ENCODE measurements at places on chromosomes 1 and 21.
A peak's percentile ranks its signal among the peaks of the same experiment; 100 is the strongest.

DNA sequence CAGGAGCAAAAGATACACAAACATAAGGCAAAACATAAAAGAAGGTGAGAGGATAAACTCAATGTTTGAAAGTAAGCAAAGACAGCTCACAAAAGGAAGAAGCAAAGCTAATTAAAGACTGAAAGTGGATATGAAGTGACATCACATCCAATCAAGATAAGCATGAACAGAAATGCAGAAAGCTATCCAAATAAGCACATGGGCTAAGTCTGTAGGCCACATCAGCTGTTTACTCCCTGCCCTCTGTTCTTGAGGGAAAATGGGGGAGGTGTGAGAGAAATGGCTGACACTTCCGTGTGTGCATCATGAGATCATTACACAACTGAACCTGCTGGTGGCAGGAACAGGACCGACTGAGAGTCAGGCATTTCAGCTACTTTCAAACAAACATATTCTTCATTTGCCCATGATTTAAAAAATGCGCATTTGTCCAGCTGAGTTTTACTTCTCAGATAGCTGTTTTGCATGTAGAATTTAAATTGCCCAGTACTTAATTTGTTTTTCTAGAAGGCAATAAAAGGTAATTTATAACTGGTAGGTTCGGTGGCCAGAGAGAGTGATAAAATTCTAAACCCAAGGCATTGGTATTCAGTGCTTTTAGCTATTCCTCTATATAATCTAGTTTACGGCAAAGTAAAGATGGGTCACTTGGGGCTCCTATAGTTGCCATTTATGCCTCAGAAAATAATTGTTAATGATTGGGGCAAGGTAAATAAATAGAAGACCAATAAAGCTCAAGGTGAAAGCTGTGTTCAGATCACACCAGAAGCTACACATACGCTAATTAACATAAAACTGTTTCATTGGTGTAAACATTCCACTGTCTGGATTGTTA is 27.2 kb upstream of the MAN1A2 start:
- DNase-seq = no peak

DNA sequence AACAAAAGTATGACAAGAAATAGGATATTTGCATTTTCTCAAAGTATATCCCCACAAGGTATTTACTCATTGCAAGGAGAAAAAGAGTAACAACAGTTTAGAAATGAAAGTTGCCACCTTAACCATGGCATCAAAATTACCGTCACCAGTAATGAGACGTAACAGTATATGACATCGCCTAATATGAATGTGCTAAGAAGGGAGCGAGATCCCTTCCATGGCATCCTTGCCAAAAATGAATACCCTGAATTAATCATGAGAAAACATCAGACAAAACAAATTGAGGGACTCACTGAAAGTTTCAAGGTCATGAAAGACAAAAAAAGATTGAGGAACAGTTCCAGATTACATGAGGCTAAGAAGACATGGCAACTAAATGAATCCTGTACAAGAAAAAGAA is 78.9 kb upstream of the MROH9 start:
- DNase-seq = no peak

DNA sequence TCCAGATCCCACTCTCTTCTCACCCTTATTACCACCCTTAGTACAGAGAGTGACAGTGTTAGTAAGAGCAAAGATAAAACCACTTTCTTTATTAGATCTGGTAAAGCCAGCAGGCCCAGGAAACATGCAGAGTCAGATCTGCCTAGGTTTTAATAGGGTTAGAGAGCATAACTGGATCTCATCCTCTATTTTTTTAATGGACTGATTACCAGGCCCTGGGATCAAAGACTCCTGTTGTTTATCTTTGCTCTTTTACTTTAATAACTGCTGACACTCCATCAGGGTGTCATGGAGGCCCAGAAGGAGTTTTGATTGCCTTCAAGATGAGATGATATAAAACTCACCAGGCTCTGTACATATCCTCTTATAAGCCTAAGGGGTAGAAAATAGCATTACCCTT is 45.3 kb upstream of the RGS5 start:
- no peak for DNase-seq

DNA sequence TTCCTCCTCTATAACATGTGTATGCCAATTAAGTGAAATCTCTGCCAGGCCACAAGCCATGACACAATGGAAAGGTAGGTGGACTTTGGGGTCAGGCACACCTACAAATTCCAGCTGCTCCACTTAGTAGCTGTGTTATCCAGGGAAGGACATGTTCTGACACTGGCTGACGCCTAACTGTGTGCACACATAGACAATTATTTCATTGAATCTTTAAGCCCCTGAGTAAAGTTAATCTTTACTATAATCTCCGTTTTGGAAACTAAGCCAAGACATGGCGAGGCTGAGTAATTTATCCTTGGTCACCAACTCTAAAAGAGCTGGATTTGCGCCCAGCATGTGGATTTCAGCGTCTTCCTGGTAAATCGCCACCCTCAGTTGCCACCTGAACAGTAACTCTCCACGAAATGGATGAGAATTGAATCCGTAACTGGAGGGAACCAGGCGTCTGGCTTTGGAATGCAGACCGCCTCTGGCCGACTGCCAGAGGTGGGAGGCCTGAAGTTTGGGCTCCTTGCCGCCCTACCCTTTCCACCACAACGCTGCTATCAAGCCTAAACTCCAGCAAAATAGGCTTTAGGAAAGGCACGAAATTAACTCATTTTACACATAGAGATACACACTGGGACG is 888 bp upstream of the SNRPE start:
- DNase-seq = no peak

GRCh38 chr1:157505481-157506272 is 46.6 kb downstream of the FCRL5 start:
- DNase-seq = no peak

DNA sequence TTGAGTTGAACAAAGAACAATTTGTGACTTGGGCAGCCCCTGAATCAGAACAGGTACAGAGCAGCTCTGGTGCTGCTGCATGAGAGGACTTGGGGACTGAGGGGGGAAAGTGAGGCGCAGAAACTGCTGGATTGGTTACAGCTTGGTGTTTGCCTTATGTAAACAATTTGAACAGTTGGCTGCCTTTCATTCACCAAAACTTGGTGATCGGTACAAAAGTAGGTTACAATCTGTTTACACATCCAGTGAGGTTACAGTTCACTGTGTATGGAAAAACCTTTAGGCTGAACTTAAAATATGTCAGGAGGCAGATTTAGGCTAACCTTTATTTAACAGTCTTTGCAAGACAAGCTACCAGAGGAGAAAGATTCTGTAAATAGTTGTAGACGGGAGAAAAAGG is 28.6 kb upstream of the MTR start:
- DNase-seq = no peak

GRCh38 chr1:41894808-41895483 is 23.8 kb downstream of the HIVEP3 start:
- no peak for DNase-seq

DNA sequence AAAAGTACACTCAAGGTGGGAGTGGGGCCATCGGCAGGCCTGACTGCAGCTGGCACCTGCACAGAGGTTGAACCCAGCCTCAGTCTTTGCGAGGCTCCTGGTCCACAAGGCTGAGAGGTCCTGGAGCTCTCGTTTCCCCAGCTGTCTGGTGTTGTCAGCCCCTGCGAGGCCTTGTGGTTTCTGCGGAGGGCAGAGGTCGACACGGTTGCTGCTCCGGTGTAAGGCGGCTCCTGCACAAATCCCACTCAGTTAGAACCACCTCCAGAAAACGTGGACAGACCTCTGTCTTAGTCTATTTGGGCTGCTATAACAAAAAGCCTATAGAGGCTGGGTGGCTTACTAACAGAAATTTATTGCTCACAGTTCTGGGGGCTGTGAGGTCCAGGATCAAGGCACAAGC is 5.8 kb downstream of the KIAA1614 start:
- no peak for DNase-seq

DNA sequence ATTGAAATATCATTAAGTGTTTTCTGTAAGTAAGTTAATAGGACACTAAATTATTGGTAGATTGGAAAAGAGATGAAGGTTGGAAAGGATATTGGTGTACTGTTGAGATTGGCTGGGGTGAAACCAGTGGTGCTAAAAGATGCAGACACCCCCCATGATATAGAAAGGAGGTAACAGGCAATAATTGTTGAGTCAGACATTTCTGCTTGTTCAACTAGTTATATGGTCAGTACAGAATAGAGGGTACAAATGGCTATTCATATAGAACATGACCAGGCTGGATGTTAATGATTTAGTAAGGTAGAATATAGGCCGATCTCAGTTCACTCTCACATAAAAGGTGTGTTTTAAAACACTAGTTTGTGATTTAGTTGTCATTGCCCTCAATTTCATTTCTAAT is 104.5 kb downstream of the POU2F1 start:
- DNase-seq = no peak

DNA sequence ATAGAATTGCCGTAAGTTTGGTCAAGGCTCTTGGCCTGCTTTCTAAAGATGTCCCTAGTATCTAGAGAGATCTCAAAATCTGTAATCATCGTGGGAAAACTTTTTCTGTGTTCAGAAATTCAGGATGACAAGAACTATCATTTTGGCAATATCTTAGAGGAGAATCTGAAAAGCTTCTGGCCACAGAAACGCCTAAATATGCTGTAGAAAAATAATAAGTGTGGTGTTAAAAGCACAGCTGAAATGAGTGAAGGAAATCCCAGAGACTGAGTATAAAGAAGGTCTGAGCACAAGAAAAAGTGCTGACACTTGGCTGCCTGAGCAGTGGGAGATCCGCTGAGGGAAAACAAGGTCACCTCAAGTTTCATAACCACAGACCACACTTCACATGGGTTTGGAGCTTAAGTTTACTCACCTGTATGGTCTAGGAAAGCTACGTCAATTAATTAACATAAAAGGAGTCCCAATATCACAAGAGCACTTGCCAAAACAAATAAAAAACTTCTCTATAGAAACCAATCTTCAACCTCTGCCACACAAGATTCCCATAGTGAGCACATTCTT is 235.2 kb upstream of the IRF2BP2 start:
- DNase-seq = peak; percentile 45

GRCh38 chr21:29939924-29940275 is at the start of gene GRIK1:
Gene GRIK1 (minus strand): TSS chr21:29939996.
- no peak for DNase-seq

- DNase-seq = no peak
These were observed 15.4 kb downstream of the LPAR3 start for GRCh38 chr1:84877592-84877991.

DNA sequence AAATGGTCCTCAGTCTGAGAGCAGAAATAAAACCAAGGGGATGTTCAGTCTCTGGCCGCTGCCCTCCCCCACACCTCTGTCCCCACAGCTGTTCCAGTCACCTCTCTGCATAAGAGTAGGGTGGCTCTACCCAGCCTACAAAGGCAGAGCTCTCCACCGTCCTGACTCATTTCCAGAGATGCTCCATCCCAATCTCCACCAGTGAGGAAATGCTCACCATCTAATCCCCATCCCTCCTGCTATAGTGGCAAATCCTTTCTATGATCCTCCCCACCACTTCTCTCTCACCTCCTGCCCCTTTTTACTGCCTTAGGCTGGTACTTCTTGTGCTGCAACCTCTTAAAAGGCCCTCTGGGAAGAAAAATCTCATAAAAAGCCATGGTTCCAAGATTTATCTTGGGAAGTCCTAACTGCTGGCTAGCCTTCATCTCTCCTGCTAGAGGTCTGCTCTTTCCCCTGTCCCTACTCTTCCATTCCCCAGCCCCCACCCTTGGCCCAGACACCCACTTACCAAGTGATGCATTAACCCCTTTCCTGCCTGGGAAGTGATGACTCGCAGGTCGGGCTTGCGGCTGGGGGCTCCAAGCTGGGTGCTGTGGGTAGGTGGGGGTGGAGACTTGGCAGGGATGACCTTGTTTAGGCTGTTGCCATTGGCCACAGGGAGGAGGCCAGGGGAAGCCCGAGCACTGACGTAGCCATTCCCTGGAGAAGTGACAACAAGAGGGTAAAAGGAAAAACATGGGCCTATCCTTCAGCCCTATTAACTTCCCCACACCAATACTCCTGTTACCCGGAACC is 23.9 kb downstream of the MEF2D start:
- DNase-seq = no peak

DNA sequence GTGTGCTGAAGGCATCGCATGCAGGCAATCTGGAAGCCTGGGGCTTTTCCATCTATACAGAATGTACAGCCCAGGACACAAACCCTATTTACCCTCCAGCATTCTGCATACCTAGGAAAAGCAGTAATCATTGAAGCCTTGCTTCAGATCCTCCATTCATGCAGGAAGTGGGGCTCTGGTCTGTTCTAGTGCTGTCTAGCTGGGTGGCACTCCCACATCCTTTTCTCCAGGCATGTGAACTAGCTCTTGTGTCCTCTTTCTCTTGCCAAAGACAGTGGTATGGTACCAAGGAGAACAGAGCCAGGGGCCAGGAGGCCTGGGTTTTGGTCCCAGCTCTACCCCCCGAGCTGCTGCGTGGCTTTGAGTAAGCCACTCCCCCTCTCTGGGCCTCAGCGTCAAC is 21.7 kb downstream of the LRP8 start:
- no peak for DNase-seq

DNA sequence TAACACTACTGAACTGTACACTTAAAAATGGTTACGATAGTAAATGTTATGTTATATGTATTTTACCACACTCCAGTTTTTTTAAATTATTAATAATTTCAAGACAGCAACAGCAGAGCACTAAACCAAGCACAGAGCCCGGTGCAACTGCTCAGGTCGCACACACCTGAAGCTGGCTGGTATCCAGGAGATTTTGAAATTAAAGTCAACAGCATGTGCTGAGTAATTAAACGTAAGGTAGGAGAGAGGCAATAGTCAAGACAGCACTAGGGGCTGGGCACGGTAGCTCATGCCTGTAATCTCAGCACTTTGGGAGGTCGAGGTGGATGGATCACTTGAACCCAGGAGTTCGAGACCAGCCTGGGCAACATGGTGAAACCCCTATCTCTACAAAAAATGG is 35.1 kb upstream of the SLC30A10 start:
- DNase-seq = no peak

- DNase-seq = no peak
These were observed 30.3 kb downstream of the INTS7 start for GRCh38 chr1:212004895-212005608.

DNA sequence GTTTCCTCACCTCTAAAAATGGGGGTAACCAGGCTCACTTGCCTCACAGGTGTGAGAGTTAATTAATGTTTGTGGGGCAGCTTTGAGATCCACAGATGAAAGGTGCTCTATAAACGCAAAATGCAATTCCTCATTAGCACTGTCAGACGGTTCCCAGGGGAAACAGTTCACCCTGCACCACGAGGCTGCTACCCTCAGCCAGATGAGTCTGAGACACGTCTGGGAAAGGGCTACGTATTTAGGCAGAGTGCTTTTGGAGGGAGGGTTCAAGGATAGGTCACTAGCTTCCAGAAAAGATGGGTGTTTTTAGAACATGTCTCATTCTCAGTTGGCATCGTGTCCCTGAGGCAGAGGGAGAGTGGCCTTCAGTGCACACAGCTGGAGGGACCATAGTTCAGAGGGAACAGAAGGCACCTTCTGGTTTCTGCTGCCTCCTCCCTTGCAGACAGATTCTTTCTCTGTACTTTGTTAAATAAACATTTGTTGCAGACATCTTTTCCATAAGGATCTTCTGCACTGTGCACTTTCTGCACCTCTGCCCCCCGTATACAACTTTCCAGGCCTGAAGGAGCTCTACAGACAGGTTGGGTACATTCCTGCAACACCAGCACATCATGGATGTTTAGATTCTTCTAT is 139.9 kb downstream of the CLIC6 start:
- DNase-seq = no peak

- DNase-seq = no peak
These were observed 12.5 kb downstream of the TRMT1L start for GRCh38 chr1:185144233-185144632.
